ENCODE measurements at places on chromosomes 3 and 15.

- no peak for DNase-seq
These were observed 37.5 kb upstream of the SLITRK3 start for GRCh38 chr3:165233501-165234195.

DNA sequence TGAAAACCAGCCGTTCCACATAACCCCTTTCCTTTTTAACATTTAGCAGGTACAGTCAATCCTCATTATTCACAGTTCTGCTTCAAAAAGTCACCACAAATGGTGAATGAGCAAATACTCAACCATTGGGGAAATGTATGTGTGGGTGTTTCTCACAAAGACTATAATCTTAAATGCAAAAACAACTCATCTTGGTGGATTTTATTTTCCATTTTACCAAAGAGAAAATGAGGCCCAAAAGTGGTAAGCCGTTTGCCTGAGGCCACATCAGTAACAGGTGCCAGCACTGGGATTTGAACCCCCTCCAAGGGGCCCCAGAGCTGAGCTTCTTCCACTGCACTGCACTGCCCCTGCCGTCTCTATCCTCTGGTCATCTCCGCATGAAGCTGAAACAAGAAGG, 208.8 kb downstream of the OSBPL10 start:
- no peak for DNase-seq

- DNase-seq = no peak
These were observed 92.5 kb upstream of the MEX3B start for GRCh38 chr15:82138306-82138705.

- DNase-seq = no peak
These were observed 248.1 kb downstream of the KLF13 start for GRCh38 chr15:31574766-31575165.

DNA sequence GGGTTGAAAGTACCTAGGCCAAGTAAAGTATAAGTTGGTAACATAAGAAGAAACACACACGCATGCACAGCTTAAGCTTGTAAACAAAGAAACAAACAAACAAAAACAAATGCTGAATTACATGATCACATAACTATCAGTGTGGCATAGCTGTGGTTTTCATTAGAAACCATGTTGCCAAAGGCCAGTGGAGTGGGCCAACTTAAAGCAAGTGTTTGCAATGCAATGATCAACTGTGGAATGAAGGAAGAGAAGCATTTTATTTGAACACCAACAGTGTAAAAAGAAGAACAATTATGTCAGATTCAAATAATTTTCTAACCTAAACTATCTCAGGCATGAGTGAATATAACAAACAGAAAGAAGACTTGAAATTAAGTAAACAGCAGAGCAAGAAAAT, 199.4 kb upstream of the STRIT1 start:
- DNase-seq = no peak

GRCh38 chr3:69119138-69119537, 3.3 kb downstream of the LMOD3 start:
- DNase-seq = no peak

GRCh38 chr3:152202976-152203626, 65.6 kb upstream of the MBNL1 start:
- DNase-seq = no peak

- DNase-seq = no peak
These were observed 1033.9 kb downstream of the FHIT start for GRCh38 chr3:60217156-60217911.

GRCh38 chr3:123371859-123372685, 76.8 kb downstream of the ADCY5 start:
- DNase-seq = no peak

- no peak for DNase-seq
These were observed 30.0 kb upstream of the TSEN2 start for GRCh38 chr3:12454076-12454815.

- no peak for DNase-seq
These were observed 47.5 kb downstream of the FEZF2 start for GRCh38 chr3:62325896-62326295.

DNA sequence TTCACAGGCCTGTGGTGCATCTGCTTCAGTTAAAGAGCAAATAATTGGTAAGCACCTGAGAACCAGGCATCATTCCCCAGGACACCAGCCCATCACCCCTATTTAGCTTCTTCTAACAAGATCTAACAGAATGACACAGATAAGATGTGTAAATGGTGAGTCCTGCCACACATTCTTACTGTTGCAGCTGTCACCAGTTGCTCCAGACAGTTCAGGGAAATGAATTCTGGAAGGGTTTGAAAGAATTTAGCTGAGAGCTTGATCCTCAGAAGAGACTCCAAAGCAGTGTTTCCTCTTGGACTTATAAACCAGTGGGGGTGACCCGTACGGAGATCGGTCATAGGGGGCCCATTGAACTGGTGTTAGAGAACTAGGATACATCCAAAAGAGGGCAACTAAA, 238.0 kb downstream of the MEX3B start:
- DNase-seq = no peak

DNA sequence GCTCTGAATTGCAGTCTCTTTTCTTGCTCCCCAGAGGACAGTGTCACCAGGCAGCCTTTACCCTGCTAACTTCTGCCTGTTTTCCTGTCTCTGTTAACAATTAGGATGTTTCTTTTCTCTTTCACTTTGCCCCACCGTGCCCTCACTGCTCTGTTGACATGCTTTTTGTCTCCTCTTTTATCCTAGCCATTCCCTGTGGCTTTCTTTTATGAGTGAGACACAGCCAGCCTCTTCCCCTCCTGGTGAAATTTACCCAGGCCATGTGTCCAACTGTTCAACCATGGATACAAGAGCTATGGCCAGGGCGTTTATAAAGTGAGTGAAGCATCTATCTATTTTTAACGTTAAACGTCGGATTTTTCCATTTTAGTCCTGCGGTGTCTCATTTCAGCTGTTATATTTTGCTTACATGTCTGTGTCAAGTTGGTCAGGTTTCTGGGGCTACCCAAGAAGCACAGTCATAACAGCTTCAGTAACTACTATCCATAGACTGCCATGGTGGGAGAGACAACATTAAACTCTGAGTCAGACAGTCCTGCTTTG, 443.2 kb upstream of the AZI2 start:
- no peak for DNase-seq

DNA sequence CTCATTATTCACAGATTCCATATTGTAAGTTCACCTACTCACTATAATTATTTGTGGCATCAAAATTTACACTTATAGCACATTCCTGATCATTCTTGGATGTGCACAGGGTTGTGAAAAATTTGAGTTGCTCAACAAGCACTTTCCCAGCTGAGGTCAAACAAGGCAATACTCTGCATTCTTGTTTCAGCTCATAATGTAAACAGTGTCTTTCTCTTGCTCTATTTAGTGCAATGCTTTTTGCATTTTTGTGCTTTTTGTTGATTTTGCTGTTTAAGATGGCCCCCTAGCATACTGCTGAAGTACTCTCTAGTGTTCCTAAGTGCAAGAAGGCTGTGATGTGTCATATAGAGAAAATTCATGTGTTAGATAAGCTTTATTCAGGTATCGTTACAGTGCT, 66.7 kb upstream of the TNIK start:
- DNase-seq = no peak

DNA sequence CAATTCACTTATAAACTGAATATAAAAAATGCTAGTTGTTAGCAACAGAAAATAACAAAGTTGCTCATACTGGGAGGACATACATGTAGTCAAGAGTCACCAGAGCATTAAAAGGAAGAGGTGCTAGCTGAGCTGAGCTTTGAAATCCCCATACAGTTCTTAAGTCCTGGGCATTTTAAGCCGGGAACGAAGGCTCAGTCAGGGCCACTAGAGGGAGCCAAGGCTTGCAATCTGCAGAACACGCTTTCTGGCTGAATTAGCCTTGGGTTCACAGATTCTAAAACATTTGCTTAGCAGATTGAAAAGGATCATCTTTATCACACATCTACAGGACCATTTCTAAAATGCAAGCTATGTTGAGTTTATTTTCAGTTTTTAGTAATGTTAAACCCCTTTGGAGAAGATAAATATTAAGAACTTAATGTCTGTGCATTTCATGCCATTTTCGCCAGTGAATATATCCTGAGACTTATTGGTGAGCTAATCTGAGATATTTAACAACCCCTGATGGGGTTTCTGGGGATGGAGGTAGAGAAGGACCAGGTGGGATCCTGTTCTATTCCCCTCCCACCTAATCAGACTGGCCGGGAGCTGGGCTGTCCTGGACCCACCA, 26.3 kb upstream of the MNS1 start:
- peak; percentile 77 for DNase-seq

- DNase-seq = no peak
These were observed 1.5 kb upstream of the NEO1 start for GRCh38 chr15:73050561-73051295.

DNA sequence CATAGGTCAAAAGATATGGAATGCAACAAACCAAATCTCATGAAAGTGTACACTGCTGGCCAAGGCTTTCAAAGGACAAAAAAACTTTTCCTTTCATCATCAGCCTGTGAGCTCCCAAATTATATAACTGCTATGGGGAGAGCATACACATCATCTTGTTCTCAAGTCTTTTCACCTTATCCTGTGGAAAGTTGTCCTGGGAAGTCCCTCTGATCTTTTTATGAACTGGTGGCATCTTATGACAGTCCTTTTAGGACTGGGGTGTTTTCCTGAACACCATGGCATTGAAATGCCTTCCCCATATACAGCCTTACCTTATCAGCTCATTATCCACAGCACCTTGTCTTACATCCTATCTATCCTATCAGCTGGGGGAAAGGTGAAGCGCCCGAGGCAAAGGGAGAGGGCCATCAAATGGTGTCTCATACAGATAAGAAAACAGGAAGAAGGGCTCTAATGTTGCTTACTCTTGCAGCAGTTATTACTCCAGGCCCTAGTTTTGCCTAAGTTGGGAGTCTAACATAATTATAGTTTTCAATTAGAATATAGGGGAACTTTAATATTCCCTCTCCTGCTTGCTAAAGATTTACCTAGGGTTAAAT, 61.5 kb upstream of the GOLIM4 start:
- DNase-seq = no peak

DNA sequence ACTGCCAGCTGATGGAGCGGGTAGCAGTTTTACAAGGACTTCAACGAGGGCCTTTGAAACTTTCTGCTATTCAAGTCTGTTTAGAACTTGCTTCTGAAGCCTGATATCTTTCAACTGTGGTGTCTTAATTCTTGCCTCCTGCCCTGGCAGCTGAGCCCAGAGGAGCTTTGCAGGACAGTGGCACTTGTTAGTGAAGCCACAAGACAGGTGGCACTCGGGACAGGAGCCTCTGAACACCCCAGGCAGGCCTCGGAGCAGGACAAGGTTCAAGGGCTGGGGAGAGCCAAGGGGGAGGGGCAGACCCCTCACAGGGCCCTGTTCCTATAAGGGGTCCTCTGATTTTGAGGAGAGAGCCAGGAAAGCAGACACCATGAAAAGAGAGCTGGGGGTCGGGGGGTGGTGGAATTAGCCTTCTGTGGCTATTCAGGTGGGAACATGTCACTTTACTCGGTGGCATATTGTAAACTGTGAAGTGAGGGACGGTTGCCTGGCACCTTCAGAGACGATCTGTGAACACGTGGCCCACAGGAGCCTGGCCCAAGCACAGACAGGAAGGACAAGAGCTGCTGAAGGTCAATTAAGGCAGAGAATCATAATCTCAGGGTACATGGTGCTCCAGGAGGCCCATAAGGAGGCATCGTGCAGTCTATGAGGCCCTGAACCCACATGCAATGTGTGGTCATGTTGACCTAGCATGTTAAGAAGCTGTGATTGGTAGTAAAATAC, 30.1 kb upstream of the KY start:
- DNase-seq = no peak

DNA sequence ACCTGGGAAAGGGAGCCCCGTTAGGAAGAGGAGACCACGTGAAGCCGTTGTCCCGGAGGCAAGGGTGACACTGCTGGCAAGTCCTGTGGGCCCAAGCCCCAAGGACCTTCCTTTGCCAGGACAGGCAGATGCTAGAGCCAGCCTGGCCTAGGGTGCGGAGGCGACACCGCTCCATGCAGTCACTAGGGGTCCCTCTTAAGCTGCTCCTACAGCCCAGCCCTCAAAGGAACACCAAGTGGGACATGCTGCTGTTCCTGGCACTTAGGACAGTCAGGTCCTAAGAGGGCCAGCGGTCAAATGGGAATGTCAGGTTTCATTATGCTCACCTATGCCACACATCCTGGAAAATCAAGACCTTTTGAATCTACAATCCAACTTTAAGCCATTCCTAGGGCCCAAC, 59.7 kb downstream of the RPN1 start:
- no peak for DNase-seq

DNA sequence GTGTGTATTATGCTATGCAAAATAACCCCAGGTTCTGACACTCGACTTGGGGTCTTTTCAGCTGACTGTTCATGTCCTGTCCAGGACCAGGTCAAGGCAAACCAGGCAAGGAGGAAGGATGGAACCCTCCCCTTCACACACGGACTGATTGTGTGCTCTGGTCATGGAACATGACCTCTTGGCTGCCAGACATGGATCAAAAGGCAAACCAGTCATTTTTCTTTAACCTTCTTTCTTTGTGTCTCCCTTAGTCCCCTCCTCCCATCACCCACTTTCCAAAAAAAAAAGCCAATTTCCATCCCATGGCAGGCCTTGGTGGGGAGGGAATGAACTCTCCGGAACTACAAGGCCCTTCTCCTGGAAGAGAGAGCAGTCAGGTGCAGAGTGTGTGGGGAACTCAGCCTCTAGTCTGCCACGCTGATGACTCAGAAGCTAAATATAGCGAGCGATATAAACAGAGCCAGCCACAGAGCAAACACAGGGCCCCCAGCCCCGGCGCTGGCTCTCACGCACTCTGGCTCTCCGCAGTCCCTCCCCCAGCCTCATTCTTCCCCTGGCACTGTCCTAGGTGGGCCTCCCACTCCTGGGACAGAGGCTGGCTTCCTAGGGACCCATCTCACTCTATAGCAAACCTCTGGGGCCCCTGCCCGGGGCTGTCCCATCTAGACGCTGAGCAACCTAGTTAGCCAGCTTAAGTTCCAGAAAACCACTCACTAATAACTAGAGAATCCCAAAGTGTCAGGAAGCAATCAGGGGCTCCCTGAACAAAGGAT, 10.0 kb downstream of the BMF start:
- DNase-seq = peak; percentile 89

- no peak for DNase-seq
These were observed 230.3 kb upstream of the RGMA start for GRCh38 chr15:93319121-93319814.

- DNase-seq = no peak
These were observed 368.9 kb downstream of the WDR72 start for GRCh38 chr15:53390549-53390948.

DNA sequence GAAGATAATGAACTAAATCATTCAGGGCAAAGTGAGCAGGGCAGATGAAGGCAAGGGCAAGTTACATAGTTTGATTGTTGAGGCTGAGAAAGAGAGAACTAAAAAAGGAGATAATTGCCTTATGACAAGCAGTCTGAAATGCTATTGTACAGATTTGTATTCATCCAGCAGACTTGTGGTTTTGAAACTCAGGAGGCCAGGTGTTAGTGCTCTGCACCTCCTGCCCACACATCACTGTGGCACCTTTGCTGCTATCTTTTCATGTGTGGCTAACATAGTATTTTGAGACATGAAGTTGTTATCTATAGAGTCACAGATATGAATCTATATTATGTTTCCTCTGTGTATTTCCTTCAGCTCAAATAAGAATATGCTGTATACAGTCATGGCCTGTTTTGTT, 24.3 kb upstream of the SUCLG2 start:
- no peak for DNase-seq

- DNase-seq = no peak
These were observed 66.0 kb downstream of the MYO1E start for GRCh38 chr15:59306520-59307164.

- DNase-seq = no peak
These were observed 1051.7 kb downstream of the ROBO2 start for GRCh38 chr3:78091478-78092119.
